ENCODE measurements at places on chromosomes 7 and 10.

DNA sequence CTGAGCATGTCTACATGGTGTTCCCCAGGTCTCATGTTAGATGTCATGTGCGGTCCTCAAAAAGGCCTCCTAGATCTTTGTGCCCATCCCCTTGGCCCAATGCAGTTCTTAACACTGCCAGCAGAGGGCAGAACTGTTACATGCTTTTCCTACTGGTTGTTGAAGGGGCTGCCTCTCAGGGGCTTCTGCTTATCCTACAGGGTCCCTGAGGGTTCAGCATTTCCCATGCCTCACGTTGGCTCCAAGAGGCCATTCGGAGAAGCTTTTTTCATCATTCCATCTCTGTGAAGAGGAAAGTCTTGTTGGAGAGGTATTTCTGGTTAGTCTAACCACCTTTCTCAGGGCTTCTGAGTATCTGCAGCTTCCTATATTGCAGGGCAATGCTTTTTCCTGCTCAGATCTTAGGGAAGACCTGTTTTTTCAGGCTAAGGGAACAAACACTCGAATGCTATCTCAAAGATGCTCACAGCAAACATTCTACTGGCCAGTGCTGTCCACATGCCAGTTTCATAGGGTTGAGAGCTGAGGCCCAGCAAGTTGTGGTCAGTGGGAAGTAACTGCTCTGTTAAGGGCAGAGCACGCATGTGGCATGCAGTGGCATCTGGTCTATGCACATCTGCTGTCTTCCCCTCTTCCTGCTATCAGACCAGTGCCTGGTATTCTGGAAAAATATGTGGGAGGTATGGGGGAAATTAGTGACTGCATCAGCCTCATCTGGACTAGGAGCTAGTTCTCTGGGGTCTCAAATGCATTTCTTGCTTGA, 31.5 kb downstream of the MBL2 start:
- no peak for DNase-seq

DNA sequence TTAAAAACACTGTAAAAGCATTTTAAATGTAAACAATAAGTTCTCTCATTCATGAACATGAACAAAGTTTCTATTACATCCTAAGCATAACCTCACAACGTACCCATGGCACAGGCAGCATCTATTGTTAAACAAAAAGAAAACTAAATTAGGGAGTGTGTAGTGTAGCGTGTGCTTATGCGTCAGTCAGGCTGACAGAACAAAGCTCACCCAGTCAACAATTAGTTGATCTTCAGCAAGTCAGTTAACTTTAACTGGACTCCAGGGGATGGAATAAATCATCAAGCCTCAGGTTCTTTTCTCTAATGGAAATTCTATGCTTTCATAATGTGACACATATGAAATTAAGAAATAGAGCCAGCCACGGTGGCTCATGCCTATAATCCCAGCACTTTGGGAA, 91.6 kb upstream of the ODAD2 start:
- no peak for DNase-seq

DNA sequence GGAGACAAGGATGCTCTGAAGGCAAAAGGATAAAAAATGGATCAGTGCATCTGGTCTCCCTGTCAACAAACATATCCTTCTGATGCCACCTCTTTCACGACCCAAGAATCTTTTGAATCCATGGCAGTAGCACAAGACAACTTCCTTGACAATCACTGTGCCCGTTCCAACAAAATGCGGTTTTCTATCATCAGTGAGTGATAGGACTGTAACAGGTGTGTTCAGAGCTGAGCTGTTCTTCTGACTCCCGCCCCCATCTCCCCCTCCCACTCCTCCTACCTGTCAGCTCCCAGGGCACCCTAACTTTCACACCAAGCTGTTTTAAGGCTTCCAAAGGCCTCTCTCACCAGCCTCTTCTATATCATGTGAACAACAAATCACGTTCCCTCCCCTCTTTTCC, 74.8 kb downstream of the PARD3 start:
- no peak for DNase-seq

GRCh38 chr10:4596951-4597350, 229.1 kb upstream of the AKR1E2 start:
- DNase-seq, result peak; percentile 16

DNA sequence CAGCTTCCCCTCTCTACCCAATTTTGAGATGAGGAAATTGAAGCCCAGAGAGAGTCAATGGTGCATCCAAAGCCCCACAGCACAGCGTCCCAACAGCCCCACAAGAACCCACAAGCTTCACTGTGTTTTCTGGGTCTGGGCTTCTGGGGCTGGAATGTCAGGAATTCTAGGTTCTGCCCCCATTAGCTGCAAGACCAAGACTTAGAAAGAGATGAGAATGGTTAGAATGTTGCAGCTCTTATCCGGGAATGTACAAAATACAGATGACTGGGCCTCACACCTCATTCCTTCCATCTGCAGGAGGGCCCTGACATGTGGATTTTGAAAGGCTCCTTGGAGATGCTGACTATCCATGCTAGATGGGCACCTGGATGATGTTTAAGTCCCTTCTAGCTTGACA, 6.0 kb upstream of the SGPL1 start:
- no peak for DNase-seq

- no peak for DNase-seq
These were observed 86.5 kb downstream of the TMEM178B start for GRCh38 chr7:141160246-141160860.

DNA sequence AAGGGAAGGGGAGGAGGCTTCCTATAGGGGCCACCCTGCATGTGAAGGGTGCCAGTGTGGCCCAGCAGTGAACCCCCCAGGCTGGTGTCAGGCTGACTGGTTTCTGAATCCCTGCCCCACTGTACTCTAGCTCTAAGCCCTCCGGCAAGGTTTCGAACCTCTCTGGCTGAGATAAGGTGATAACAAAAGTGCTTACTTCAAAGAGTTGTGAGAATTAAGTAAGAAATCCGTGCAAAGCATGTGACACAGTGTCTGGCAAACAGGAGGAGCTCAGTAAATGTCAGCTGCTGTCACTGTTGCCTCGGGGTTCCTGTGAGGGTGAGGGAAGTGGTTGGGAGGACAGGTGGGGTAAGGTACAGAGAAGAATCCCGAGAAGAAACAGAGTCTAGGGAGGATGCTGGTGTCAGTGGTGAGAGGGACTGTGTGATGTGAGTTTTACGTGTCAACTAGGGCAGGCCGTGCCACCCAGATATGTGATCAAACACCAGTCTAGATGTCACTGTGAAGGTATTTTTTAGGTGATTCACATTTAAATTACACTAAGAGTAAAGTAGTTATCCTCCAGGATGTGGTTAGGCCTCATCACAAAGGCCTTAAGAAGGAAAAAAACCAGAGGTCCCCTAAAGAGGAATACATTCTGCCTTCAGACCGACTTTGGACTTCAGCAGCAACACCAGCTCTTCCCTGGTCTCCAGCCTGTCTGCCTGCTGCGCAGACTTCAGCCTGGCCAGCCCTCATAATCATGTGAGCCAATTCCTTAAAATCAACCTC, 64.4 kb downstream of the BPGM start:
- no peak for DNase-seq

DNA sequence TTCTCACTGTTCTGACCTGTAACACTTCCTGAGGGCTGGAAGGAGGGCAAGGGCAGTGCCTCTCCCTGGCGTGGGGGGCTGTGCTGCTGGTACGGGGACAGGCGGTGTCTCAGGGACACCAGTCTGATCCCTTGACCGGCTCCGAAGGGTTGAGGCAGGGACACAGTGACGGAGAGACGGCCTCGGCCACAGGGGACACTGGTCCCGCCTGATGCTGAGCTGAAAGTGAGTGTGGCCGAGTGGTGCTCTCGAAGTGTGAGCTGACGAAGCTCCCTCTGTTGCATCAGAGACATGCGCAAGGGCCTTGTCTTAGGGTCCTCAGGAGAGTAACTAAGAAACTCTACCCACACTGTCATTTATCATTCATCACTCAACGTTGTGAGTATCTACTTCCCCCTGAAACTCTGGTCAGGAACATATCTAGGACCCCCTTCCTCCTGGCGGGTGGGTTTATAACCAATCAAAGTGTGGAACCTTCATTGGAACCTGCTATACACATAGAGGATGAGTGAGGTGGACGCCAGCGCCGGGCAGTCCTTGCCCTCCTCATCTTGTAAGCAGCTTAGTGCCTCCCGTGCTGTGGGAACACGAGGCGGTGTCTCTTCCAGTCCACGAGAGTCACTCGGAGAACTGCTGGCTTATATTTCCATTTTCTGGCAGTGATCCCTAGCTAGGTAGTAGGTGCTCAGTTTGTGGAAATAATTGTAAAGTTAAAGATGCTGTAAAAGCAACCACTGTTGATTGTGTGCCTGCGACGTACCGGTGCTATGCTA, 283.1 kb downstream of the DNAJB6 start:
- no peak for DNase-seq

GRCh38 chr7:104883248-104883717, 130.7 kb upstream of the KMT2E start:
- no peak for DNase-seq

Data from AG04449 (cell line).